ENCODE measurements at places on chromosomes 12 and 14.

DNA sequence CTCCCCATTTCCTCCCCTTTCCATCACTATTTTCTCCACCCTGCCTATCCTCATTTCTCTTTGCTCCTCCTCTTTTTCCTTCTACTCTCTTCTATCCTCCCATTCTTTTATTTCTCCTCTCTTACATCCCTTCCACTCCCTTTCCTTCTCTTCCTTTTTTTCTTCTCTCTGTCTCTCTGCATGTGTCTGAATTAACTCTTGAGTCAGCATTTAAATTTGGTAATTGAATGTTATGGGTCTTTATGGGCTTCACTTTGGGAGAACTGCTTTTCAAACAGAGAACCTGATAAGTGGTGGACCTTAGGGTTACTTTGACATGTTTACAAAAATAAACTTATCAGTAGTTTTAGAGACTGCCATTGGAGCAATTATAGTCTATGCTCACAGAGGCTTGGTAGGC, 992.7 kb downstream of the NRXN3 start:
- no peak for DNase-seq

DNA sequence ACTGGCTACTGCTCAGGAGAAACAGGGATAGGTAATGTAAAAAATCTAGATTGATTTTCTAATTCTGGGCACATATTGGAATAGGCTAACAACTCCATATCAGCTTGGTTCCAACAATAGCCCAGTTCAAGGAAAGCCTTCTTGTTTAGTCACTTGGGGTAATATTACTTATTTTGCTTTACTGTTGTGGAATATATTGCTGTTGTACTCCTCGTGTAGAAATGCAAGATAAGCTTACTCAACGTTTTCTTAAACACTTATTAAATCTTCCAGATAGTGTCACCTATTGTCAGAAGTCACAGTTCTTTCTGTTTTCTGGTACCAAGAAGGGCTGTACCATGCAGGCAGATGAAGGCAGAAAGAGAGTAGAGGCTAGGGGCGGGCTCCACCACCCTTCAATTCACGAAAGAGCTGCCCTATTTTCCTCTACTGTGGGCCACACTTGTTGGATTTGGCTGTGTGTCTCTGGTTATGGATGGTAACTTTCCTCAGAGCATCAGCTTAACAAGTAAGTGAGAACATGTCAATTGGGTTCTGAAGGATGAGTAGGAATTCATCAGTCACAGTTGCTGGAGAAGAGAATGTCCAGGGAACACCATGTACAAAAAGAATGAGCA, 38.0 kb downstream of the CLMN start:
- DNase-seq, result no peak

DNA sequence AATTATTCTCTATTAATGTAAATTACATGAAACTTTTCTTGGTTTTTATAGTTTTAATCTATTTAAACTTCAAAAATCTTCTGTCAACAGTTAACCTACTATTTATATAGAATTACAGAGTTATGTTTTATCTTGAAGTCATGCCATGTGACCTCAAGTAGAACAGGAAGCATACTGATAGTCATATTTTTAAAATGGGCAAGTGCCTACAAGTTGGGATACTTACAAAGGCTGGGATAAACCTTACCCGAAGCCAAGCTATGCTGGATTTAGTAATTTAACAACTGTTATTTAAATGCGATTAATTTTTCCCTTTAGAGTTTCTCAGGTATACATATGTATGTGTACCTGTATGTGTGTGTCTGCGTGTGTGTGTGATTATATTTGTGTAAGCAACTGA, 266.9 kb downstream of the RASSF9 start:
- no peak for DNase-seq

DNA sequence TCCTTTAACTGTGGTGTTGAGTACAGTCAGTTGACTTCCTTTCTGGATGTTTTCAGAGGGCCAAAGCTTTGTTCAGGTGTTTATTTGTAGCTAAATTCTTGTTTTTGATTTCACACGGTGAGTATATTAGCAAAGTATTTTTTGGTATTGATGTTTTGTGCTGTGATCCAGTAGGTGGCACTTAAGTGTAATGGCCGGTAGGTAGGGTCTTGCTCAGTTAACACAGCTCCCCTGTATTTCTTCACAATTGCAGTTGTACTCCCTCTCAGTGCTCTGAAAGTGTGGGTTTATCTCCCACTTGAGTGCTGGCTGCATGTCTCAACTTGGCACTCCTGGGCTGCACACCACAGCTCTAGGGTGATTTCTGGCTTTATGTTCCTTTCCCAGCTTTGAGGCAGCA, 339.5 kb downstream of the AEBP2 start:
- no peak for DNase-seq

DNA sequence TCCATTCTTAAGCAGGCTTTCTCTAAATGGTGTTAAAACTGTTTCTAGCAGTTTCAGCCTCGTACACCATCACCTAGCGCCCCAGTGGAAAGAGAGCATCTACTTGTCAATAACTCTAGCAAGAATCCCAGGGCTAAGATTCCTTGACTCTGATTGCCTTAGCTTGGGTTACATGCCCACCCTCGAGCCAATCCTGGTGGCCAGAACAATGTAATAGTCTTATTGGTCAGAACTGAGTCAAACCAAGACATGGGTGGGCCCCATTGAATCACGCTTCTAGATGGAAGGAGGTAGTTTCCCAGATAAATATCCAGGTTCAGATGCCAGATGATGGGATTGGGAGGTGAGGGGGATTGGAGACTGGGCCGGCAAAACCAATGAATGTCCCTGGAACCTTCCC, 55.9 kb upstream of the MED13L start:
- no peak for DNase-seq

Data from fibroblast of upper back skin (primary cell).